Heart right ventricle (tissue), 16 donors: ENCODE measurements at places on chromosomes 11 and 22.

DNA sequence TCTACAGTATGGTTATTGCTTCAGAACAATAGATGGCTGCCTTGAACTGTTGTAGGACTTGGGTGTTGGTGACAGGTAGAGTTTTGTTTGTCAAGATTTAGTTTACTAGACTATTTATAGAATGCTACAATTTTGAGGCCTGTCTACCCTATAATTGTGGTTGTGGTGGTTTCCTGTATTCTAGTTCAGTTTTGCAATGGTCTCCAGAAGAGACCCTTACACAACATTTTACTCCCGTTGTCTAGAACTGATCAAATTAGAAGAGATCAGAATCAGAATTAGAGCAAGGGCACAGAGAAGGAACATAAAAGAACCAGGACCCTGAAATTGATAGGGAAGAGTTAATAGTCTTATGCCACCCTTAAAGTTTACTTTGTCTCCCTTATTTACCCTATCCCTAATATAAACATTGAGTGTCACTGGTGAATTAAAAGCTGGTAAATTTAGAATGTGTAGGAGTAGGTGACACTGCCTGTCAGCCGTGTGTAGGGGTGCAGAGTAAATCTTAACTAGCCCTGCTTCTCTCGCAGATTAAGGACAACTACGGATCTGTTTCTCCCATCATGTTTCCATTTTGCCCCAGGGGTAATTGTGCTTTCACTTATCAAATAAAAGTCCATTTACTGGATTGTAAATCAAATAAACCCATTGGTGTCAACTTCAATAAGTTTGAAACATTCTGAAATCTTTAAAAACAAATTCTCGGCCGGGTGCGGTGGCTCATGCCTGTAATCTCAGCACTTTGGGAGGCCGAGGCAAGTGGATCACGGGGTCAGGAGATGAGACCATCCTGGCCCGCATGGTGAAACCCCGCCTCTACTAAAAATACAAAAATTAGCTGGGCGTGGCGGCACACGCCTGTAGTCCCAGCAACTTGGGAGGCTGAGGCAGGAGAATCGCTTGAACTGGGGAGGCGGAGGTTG lies 10.9 kb upstream of the PHLDB1 start:
- peaks cover 100% of the 10 kb centered on the region for H3K36me3 ChIP-seq
- no peak for DNase-seq
- H3K4me1 ChIP-seq = peaks cover 29% of the 10 kb centered on the region

DNA sequence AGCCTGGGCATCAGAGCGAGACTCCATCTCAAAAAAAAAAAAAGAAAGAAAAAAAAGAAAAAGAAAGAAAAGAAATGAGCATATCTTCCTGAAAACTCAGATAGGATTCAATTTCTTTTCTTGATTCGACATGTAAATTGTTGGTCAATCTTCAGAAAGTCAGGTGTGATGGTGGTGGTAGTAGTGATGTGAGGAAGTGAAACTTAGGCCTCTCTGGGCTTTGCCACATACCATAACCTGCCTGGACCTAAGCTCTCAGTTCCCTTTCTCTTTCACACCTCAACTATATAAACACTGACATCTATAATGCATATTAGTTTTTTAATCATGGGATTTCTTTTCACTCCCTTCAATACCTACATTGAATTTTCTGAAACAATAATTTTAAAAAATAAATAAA lies 98.0 kb upstream of the TBCEL start:
- no peaks in the 10 kb centered on the region for H3K36me3 ChIP-seq
- no peak overlapping the region for H3K27ac ChIP-seq
- no peaks in the 10 kb centered on the region for H3K27me3 ChIP-seq
- H3K4me1 ChIP-seq = no peaks in the 10 kb centered on the region
- no peak overlapping the region for H3K4me3 ChIP-seq

DNA sequence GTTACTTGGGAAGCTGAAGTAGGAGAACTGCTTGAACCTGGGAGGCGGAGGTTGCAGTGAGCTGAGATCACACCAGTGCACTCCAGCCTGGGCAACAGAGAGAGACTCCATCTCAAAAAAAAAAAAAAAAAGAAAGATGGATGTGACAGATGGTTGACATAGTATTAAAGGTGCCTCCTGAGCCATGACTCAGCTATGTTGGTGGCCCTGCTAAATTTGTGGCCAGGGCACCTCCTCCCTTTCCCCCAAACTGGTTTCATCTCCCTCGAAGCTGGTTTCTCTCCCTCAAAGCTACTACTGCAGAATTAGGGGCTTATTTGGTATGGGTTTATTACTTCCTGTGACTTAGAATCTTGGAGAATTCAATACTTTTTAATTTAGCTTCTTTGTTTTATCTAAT lies 31.5 kb downstream of the SDHD start:
- H3K27me3 ChIP-seq = no peaks in the 10 kb centered on the region
- no peak for DNase-seq
- H3K4me3 ChIP-seq = no peak overlapping the region
- no peak overlapping the region for H3K27ac ChIP-seq
- H3K36me3 ChIP-seq = peaks cover 8% of the 10 kb centered on the region

GRCh38 chr11:72230764-72231365 lies 6.3 kb downstream of the INPPL1 start:
- H3K36me3 ChIP-seq = peaks cover 94% of the 10 kb centered on the region
- no peaks in the 10 kb centered on the region for H3K27me3 ChIP-seq
- no peak overlapping the region for H3K4me3 ChIP-seq
- peaks cover 44% of the 10 kb centered on the region for H3K4me1 ChIP-seq
